Airway epithelial cell (primary cell): ENCODE measurements at places on chromosomes 6 and 20. TPM values are rescaled to one million over a fixed set of nuclear protein-coding genes. Genes with fewer than 3 reads are reported as not detected.

The IPCEF1 gene
- total RNA-seq = 0.07 and 0.09 TPM in 2 replicates

The NMBR gene
- 0.14 TPM in 1 of 2 replicates, not detected in the other for total RNA-seq

The VIP gene
- total RNA-seq = not detected in 2 replicates

The ARHGAP18 gene
- 5.6 and 9.1 TPM in 2 replicates for total RNA-seq

The BMP6 gene
- 0.14 and 0.46 TPM in 2 replicates for total RNA-seq

The SLC24A3 gene
- total RNA-seq = 0.07 and 0.09 TPM in 2 replicates

The HLA-DRA gene
- total RNA-seq = 0.35 TPM in 1 of 2 replicates, not detected in the other

The NCOA3 gene
- total RNA-seq = 14.4 and 23.2 TPM in 2 replicates

The FRS3 gene
- total RNA-seq = 0.70 and 1.2 TPM in 2 replicates
